ENCODE measurements at places on chromosomes 4 and X.

GRCh38 chrX:114152130-114152529, 431.8 kb upstream of the HTR2C start:
- no peak for DNase-seq

DNA sequence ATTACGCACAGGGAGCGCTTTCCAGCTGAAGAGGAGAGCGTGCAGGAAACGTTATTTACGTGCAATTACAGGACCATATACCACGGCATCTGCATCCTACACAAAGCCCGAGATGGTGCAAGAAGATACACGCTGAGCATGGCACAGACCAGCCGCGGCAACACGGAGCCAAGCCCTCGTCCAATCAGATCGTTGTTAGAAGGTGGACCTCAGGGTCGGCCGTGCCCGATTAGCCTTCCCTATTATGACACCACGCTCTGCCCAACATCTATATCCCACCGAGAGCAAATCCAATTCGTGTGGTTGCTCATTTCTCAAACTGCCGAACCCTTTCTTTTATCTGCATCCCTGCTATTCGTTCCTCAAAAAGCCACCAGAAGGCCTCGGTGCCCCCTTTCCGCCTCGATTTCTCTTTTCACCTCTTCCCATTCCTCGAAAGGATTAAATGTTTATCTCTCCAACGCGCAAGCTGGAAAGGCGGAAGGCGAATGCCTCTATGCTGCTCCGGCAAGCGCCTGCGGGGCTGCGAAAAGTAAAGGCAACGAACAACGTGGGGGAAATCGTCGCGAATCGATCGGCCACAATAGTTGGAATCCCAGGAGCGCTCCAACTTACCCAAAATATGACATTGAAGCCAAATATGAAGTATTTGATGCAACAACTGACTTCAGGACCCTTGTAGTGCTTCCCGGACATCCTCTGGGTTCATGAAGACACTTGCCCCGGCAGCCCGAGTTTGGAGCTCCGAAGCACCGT, 702 bp downstream of the TSPAN5 start:
- peak; percentile 52 for DNase-seq

- no peak for DNase-seq
Measured at GRCh38 chrX:108399418-108400165, 38.6 kb downstream of the COL4A6 start.

DNA sequence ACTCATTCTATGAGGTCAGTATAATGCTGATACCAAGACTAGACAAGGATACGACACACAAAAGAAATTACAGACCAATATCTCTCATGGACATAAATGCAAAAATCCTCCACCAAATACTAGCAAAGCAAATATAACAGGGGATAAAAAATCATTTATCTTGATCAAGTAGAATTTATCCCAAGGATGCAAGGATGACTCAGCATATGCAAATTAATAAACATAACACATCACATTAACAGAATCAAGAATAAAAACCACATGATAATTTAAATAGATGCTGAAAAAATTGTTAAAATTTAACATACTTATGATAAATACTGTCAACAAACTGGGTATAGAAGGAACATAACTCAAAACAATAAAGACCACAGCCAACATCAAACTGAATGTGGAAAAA, 69.4 kb upstream of the GABRA2 start:
- no peak for DNase-seq

- no peak for DNase-seq
Measured at GRCh38 chr4:87499403-87500091, 29.6 kb downstream of the SPARCL1 start.
